Fibroblast of skin of back (primary cell): ENCODE measurements at places on chromosomes 3 and 15.
A peak's percentile ranks its signal among the peaks of the same experiment; 100 is the strongest.

DNA sequence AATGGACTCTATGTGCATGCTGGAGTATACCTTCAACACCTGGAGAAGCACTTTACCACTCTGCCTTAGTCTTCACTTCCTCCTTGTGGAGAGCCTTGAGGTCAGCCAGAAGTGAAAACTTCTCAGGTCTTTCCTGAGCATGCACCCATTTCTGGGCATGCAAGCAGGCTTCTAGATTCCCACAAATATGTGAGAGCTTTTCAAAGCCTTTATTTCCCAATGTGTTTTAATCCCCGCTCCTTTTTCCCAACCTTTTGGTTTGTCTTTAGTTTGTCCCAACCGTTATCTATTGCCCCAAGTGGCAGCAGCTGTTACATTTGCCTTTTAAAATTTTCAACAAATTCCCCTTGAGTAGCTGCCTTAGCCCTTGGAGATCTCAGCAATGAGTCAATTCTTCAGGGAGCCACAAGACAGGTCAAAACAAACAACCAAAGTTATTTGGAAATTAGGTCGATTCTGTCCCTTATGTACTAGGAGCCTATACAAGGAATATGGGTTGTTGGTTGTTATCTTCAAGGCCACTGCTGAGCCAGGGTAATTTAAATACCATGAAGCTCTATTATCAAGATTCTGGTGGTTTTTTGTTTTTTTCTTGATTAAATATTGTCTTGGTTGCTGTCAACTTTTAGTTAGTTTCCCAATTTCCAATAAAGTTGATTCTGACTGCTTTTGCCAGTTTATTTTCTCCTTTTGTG lies 44.4 kb downstream of the LSM3 start:
- peak; percentile 58 for DNase-seq

DNA sequence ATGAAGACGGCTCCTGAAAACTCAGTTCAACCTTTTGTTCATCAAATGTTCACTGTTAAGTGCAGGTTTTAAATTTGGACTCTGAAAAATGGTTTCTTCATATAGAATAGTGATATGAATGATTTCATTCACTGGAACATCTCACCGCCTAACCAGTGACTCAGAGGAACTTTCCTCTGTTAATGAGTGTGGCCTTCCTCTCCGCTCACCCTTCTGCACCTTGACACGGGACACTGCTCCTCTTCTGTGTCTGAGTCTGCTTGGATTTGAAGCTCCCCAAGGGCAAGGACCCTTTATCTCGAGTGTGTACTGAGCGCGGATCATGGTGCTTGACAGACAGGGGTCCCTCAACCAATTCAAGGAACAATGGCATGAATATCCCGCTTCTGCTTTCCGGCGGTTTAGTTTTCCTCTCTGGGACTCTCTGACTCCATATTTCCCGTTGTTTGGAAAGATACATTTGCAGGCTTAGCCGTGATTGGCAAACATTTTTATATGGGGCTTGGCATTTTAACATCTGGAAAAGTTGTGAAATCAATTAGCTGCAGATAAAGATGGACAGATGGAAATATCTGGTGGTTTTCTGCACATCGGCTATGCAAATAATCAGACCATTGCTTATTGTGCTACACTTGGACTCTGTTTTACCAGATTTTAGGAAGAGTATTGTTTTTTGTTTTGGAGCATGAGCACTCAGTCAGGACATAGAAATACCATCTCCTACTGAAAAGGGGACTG lies 20.9 kb downstream of the KBTBD8 start:
- DNase-seq: no peak

DNA sequence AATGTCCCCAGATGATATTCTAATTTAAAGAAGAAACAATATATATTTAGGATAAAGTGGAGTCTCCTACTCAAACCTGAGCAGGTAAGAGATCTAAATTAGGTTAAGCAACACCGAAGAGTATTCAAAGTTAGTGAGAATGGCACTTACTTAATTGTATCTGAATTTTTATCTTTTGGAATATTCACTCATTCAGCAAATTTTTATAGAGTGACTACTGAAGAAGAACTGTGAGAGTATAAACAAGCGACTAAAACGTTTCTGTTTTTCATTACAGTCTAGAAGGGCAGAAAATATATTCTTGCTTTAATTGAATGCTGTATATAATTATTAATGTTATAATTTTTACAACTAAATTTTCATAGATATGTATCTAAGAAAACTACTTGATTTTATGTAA lies 567.7 kb upstream of the TBL1XR1 start:
- DNase-seq: peak; percentile 52

GRCh38 chr3:177193688-177194268 lies 3.5 kb downstream of the TBL1XR1 start:
- no peak for DNase-seq

DNA sequence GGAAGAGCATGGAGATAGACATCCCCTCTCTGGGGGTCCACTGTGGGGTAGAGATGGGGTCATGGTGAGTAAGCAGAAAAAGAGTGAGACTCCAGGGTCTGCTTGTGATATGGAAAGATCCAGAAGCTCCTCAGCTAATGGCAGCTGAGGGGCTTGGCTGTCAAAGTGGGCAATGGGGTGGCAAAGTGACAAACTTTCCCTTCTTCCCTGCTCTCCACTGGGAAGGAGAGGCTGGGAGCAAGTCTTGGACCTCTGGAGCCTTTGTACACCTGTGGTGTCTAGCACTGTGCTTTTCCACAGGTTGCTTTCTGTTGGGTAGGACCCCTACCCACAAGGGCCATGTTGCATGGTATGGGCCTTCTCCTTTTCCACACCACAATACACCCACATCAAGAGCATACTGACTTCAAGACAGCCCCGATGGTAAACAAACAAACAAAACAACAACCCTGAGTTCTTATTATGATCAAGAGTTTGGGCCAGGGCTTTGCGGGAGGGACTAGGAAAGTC lies 3.5 kb downstream of the ITGA11 start:
- no peak for DNase-seq

DNA sequence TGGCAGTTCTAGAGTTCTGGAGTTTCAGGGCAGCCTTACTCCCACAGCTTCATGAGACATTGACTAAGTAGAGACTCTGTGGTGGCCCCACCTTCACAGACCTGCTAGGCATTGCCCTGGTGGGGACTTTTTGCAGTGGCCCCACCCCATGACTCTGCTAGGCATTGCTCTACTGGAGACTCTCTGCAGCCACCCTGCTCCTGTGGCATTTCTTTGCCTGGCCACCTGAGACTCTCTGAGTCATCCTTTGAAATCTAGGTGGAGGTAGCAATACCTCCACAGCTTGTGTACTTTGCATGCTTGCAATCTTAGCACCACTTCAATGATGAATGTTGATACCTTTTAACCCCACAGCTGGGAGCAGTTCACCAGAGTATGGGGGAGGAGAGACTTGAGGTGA lies 40.6 kb upstream of the DHX36 start:
- DNase-seq: no peak
